Natural killer cell treated with Interleukin-12 subunit alpha and Interleukin-12 subunit beta and Interleukin-15 and Interleukin-18, amount 100 ng/mL, for 72 hours (primary cell): ENCODE measurements at places on chromosomes 6 and 20. TPM values are rescaled to one million over a fixed set of nuclear protein-coding genes. Genes with fewer than 3 reads are reported as not detected.

GRCh38 chr6:125639466-125640020 is 109.9 kb upstream of the HEY2 start:
- no peaks in the 10 kb centered on the region for H3K4me1 ChIP-seq
- DNase-seq, result no peak
- no peak overlapping the region for H3K4me3 ChIP-seq
- no peaks in the 10 kb centered on the region for H3K36me3 ChIP-seq
- peaks cover 10% of the 10 kb centered on the region for H3K27me3 ChIP-seq

GRCh38 chr6:42292004-42292740 is 74.5 kb upstream of the MRPS10 start:
- peak overlapping the region; percentile 97 for H3K27ac ChIP-seq
- H3K27me3 ChIP-seq, result no peaks in the 10 kb centered on the region
- H3K4me3 ChIP-seq, result peak overlapping the region; percentile 90
- no peak for DNase-seq
- peaks cover 64% of the 10 kb centered on the region for H3K4me1 ChIP-seq
- H3K36me3 ChIP-seq, result peaks cover 24% of the 10 kb centered on the region

The MCHR2 gene
- total RNA-seq, result not detected

DNA sequence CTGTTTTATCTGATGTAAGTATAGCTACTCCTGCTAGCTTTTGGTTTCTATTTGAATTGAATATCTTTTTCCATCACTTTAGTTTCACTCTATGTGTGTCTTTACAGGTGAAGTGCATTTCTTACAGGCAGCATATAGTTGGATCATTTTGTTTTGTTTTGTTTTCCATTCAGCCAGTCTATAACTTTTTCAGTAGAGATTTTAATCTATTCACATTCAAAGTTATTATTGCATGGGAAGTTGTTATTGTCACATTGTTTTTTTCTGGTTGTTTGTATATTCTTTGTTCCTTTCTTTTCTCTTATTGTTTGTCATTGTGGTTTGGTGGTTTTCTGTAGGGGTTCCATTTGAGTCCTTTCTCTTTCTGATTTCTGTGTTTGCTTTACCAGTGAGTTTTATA is 151.2 kb downstream of the PDE10A start:
- no peak overlapping the region for H3K27ac ChIP-seq
- no peak for DNase-seq
- H3K4me3 ChIP-seq, result no peak overlapping the region

- H3K27ac ChIP-seq, result no peak overlapping the region
- DNase-seq, result no peak
- H3K4me3 ChIP-seq, result no peak overlapping the region
- no peaks in the 10 kb centered on the region for H3K36me3 ChIP-seq
These were observed 6.6 kb downstream of the KIF25 start for GRCh38 chr6:168004023-168004422.

The CD93 gene
- 13.7 TPM for total RNA-seq

DNA sequence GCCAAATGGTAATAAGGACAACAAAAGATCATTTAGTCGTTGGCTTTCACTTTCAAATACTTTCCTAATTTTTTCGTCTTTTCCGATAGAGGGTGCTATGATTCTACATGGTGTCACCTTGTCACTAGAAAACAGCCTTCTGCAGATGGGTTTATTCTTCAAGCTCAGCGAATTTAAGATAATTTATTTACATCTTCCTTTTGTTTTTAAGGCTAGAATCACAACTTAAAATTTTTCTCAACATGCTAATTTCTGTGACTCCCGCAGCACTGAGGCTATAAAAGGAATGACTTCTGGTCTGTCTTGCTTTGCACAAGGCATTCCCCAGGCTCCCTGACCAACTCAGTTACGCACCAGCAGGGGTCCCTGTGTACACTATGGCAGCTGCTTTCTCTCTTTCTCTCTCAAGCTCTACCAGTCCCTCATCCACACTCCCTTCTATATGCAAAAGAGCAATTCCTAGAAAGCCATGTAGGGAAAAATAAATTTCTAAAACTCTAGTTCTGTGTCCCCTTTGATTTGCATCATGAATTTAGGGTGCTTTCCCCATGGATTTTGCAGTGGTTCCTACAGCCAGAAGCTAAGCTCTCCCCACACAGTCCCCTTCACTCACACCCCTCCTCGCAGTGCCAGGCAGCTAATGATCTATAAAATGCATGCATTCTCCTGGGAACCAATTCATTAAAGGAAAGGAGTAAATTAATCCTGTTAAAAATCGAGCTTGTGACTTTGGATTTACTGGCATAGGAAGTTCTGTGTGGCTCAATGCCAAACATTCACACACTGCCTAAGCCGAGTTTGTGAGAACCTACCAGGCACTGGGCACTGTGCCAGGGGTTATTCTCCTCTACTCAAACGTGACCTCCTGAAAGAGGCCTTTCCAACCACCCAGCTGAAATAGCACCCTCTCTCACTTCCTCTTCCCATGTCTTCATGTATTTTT is 74.5 kb downstream of the DCDC2 start:
- H3K27me3 ChIP-seq, result peaks cover 15% of the 10 kb centered on the region
- H3K36me3 ChIP-seq, result no peaks in the 10 kb centered on the region
- H3K4me3 ChIP-seq, result no peak overlapping the region
- no peak overlapping the region for H3K27ac ChIP-seq
- no peak for DNase-seq

DNA sequence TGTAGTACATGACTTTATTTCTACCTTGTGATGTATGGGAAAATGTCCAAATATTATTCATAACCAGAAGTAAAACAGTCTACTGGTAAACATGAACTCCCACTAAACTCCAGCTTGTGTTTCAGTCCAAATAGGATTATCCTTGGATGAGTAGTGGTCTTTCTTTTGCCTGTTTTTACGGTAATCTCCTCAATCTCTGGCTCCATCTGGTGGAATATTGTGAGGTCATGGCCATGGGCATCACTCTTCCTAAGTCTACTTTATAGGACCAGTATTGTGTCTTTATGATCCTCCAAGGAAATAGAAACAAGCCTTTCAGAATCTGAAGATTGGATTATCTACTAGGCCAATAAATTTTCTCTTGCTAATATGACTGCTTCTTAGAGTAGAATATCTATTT is 505.0 kb downstream of the BMP2 start:
- no peaks in the 10 kb centered on the region for H3K4me1 ChIP-seq
- no peaks in the 10 kb centered on the region for H3K36me3 ChIP-seq
- H3K27me3 ChIP-seq, result no peaks in the 10 kb centered on the region
- no peak for DNase-seq
- H3K27ac ChIP-seq, result no peak overlapping the region

GRCh38 chr20:59825944-59826759 is 107.3 kb downstream of the SYCP2 start:
- H3K27me3 ChIP-seq, result peaks cover 12% of the 10 kb centered on the region
- no peak overlapping the region for H3K4me3 ChIP-seq
- no peaks in the 10 kb centered on the region for H3K4me1 ChIP-seq
- no peaks in the 10 kb centered on the region for H3K36me3 ChIP-seq

GRCh38 chr6:75115481-75115880 is 90.4 kb downstream of the COL12A1 start:
- H3K27me3 ChIP-seq, result peaks cover 2% of the 10 kb centered on the region
- H3K4me3 ChIP-seq, result no peak overlapping the region
- no peak for DNase-seq
- no peaks in the 10 kb centered on the region for H3K4me1 ChIP-seq

The DDO gene
- total RNA-seq, result not detected

GRCh38 chr20:37899105-37900045 is 3.6 kb upstream of the VSTM2L start:
- H3K27ac ChIP-seq, result no peak overlapping the region
- H3K4me3 ChIP-seq, result no peak overlapping the region
- H3K36me3 ChIP-seq, result peaks cover 4% of the 10 kb centered on the region
- peaks cover 43% of the 10 kb centered on the region for H3K27me3 ChIP-seq

GRCh38 chr20:51861726-51862466 is 59.6 kb upstream of the SALL4 start:
- H3K27ac ChIP-seq, result no peak overlapping the region
- peaks cover 17% of the 10 kb centered on the region for H3K27me3 ChIP-seq
- no peaks in the 10 kb centered on the region for H3K36me3 ChIP-seq
- no peak for DNase-seq

The GPR63 gene
- total RNA-seq, result 0.14 TPM

The KHDC1L gene
- total RNA-seq, result not detected

- no peaks in the 10 kb centered on the region for H3K36me3 ChIP-seq
- H3K27me3 ChIP-seq, result peaks cover 36% of the 10 kb centered on the region
- H3K4me1 ChIP-seq, result no peaks in the 10 kb centered on the region
- no peak overlapping the region for H3K27ac ChIP-seq
- H3K4me3 ChIP-seq, result no peak overlapping the region
These were observed 194.9 kb downstream of the KIF6 start for GRCh38 chr6:39530201-39530759.

DNA sequence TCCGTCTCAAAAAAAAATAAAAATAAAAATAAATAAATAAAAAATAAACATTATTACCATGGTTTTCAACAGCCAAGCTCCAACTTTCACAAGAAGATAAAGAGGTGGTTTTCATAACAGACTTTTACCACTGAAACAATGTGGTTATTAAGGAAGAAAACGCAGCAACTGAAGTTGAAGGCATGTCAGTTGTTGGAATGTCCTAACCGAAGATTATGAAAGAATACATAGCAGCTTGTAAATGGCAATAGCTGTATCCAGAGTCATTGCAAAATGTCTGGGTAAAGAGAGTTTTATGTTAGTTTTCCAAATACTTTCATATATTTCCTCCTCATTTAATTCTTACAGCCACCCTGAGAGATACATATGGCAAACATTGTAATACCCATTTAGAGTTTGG is 161.6 kb upstream of the MARCKS start:
- H3K4me3 ChIP-seq, result no peak overlapping the region
- no peak overlapping the region for H3K27ac ChIP-seq
- no peaks in the 10 kb centered on the region for H3K4me1 ChIP-seq
- no peak for DNase-seq

The GSTA3 gene
- not detected for total RNA-seq

The KCNK5 gene
- total RNA-seq, result 2.1 TPM

DNA sequence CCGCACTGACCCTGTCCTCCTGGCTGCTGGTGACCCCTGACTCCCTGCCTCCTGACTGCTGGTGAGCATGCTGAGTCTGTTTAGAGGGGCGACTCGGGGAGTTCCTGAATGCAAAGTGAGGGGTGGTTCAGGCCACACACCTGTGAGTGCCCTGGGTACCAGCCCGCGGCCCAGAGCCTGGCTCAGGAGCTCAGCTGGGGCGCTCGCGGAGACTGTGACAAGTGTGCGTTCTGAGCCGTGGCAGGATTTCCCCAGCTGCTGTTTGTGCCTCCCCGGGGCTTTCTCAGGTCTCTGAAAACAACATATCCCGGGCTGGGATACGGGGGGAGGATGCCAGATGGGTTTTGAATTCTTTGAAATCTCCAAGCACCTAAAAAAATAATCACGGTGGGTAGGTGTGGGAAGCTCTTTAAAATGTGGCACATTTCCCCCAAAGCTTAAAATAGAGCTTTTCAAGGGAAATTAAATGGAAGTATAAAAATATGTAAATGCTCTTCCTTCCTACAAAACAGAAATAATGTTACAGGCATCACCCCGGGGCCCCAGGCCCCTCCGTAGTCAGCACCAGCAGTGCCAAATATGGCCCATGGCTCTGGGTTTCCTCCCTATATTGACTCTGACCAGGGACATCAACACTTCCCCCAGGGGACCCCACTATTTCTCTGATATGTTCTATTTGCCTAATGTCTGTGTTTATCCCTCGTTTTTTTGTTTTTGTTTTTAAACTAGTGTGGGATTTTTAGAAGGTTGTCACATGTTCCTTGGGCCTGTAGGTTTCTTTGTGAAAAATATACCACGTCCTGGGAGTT is 49.9 kb upstream of the TAGAP start:
- no peaks in the 10 kb centered on the region for H3K36me3 ChIP-seq
- H3K27ac ChIP-seq, result peak overlapping the region; percentile 65
- no peak overlapping the region for H3K4me3 ChIP-seq
- peaks cover 42% of the 10 kb centered on the region for H3K4me1 ChIP-seq
- no peak for DNase-seq

DNA sequence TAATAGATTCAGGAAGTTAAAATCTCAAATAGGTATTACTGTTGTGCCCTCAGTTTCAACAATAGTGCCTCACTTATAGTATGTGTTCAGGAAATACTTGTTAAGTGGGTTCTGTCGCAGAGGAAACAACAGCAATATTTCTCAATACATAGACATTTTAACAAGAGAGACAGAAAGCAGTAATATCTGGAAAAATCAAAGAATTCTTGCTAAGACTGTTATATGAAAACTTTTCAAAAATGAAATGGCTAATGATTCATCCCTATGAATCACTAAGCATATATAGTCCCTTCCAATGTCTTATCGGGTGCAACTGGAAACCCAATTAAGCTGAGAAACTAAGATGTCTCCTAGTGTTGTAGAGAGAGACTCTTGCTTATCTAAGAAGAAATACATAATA is 668.9 kb downstream of the TFAP2A start:
- no peaks in the 10 kb centered on the region for H3K36me3 ChIP-seq
- H3K27me3 ChIP-seq, result no peaks in the 10 kb centered on the region
- no peak overlapping the region for H3K27ac ChIP-seq
- no peak overlapping the region for H3K4me3 ChIP-seq
- no peaks in the 10 kb centered on the region for H3K4me1 ChIP-seq

DNA sequence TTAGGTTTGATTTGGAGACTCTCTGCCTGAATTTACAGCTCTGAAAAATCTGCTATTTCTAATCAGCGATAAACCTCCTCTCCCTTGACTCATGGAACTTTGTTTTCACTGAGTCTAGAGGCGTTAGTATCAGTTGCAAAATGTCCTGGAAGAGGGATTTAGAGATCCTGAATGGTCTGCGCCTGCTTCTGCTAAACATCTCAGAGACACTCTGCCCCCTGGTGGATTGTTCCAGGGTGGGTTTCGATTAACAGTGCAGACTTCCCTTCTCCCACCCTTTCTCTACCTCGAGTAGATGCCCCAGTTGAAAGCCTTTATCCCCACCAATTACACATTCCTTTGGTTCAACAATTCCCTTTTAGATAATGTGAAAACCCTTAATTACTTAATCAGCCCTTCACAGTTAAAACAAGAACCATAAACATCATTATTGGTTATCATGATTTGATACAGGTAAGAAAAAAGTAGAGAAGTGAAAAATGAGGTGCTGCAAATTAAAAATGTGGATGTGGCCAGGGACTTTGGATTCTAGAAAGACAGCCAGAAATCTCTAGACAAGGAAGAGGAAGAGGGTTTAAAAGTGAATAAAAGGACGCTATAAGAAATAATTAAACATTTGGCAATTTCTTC is 5.5 kb downstream of the HTR1B start:
- no peak for DNase-seq
- peaks cover 18% of the 10 kb centered on the region for H3K27me3 ChIP-seq
- H3K4me3 ChIP-seq, result no peak overlapping the region
- peaks cover 2% of the 10 kb centered on the region for H3K36me3 ChIP-seq

The GJA10 gene
- total RNA-seq, result not detected

DNA sequence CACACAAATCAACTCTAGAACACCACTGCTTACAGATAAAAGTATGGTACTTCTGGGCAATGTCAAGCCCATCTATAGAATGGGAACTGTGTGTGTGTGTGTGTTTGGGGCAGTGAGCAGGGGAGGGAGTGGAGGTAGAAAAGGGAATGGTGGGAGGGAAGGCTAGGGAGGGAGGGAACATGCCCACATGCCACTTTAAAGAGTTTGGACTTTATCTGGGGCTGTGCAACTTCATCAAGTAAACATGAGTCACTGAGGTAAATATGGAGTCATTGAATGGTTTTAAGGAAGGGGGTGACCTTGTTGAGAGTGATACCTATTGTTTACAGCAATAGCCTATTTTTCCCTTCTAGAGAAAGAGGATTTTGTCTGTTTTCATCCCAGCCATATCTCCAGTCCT is 22.5 kb upstream of the RNGTT start:
- no peak for DNase-seq
- H3K27me3 ChIP-seq, result peaks cover 4% of the 10 kb centered on the region
- no peaks in the 10 kb centered on the region for H3K4me1 ChIP-seq

- DNase-seq, result no peak
- no peak overlapping the region for H3K4me3 ChIP-seq
- peaks cover 13% of the 10 kb centered on the region for H3K4me1 ChIP-seq
- no peak overlapping the region for H3K27ac ChIP-seq
These were observed 79.7 kb upstream of the SYNDIG1 start for GRCh38 chr20:24389686-24390085.
